ENCODE measurements at places on chromosomes 7 and 10.

DNA sequence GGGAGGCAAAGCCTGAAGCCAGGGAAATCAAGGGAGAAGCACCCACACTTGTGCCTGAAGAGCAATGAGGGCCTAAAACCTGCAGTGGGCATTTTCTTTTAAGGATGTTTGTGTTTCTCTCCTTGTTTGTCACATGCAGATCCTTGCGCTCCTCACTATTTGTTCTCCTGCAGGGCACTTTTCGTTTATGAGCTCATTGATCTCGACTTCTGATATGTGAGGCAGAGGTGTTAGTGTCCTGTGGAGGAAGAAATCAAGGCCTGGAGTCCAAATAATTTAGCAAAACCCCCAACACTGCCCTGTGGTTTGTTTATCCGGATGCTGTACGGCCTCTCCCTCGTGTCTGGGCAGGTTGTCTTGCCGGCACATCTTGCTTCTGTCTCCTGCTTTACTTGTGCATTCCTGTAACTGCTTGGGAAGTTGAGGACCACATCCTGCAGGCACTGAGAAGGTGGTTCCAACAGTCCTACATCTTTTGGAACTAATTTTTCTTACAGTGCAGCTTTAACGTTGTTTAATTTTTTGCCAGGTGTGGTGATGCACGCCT lies 13.7 kb downstream of the UBE3C start:
- no peak for DNase-seq

GRCh38 chr10:31129271-31129670 lies 97.6 kb upstream of the ZNF438 start:
- no peak for DNase-seq

DNA sequence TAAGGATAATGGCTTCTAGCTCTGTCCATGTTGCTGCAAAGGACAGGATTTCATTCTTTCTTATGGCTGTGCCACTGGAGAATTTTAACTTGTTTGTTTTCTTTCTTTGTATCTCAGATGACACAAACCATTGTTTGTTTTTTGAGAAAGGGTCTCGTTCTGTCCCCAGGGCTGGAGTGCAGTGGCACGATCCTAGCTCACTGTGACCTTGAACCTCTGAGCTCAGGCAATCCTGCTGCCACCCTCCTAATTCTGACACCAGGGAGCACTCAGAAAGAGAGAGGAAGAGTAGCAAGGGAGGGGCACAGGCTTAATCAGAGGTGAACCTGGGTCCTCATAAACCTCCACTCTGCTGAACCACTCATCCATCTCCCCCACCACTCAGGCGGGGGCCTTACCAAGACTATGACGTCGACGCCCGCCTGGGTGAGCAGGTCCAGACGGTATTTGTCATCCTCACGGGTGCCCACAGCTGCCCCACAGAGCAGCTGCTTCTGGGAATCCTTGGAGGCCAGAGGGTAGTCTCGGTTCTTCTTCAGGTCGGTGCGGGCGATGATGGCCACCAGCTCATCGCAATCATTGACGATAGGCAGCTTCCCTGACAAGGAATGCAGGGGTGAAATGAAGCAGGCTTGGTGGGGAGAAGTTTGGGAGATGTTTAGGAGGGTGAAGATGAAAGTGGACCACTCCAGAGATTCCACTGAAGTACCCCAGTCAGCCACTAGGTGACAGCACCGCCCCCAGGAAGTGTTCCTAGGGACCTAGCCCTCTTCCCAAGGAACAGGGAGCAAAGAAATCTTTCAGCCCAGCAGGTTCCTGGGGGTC lies 11.6 kb downstream of the IMPDH1 start:
- DNase-seq, result peak; percentile 90

GRCh38 chr10:11823989-11824346 lies 812 bp downstream of the PROSER2 start:
- no peak for DNase-seq

DNA sequence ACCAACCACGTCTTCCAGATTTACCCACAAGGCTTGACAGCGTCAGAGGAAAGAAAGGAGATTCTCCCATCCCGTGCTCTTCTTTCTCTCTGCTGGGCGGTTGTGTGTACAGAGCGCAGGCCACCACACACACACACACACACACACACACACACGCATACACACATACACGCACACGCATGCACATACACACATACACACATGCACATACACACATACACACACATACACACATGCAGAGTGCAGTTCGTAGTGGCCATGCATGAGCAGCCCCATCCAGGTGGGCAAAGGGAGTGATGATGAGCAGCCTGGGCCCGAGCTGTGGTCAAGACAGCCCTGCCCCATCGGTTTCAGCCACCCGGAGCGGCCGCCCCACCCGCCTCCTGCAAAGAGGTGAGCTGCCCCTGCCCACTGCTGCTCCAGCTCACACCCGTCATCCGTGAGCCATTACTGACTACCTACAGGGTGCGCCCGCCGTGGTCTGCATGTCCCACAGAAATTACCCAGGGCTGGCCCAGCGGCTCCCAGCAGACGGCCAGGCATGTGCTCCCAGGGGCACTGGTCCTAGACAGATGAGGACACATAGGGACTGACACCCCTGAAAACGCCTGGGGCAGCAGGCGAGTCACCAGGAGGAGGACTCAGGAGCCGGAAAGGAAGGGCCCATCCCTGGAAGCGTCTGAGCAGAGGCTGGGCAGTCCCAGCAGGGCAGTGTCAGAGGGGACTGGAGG lies 69.6 kb downstream of the ASB13 start:
- DNase-seq, result no peak

DNA sequence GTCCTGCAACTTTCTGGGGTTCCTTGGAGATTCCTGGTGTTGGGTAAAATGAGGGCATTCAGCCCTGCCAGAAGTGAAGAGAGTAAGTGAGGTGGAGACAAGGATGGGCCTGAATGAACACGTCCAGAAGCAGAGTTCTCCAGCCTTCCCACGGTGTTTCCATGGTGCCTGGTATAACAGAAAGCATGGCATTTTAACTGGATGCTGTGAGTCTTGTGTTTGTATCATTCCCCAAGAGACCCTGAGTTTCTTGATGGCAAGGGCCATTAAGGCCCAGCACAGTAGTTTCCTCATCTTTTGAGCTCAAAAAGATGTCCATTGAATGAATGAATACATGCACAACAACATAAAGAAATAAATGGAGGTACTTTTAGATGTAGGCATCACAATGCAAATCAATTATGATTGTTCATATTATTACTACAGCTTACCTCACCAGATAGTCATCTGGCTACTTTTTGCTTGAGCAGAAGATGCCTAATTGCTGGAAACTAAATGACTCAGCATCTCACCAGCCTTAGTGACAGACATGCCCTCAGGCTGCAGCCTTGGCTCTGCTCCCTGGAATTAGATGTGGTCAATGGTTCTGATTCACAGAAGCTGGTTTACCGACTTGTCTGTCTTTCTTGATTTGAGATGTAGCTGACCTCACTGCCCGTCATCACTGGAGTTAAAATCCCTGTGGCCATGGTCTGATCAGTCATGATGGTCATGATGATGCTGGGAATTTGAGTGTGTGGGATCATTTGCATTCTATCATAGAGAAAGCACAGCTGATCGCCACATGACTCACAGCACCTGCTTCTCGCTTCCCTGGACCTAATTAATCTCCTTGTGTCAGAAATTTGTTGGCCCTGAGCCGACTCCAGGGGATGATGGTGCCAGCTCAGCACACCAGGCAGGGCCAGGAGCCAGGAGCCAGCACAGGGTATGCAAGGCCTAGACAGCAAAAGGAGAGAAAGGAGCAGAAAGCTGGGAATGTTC lies 83.9 kb downstream of the CXCL12 start:
- DNase-seq, result peak; percentile 55

DNA sequence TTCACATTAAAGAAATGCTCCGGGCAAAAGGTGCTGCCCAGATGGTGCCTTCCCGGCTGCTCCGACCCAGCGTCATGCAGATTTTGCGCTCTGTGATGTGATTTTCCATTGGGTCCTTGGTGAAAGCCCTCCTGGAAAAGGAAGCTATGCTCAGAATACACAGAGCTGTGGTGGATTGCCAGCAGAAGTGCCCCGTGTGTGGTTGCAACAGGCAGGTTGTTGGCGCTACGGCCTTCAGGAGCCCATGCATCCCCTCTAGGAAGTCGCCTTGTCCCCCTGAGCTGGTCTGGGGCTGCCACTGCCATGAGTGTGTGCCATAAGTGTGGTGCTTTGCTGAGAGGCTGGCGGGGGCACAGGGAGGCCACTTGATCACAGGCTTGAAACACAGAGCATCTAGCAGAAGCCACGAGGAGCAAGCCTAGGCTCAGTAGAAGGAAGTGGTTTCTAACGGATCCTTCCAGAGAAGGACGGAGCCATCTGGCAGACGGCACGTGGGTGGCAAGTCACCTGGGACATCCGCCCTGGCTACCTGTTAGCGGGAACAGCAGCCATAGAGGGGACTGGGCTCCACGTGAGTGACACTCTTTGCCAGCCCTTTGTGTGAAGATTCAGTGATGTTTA lies 210.9 kb downstream of the CUX1 start:
- no peak for DNase-seq

DNA sequence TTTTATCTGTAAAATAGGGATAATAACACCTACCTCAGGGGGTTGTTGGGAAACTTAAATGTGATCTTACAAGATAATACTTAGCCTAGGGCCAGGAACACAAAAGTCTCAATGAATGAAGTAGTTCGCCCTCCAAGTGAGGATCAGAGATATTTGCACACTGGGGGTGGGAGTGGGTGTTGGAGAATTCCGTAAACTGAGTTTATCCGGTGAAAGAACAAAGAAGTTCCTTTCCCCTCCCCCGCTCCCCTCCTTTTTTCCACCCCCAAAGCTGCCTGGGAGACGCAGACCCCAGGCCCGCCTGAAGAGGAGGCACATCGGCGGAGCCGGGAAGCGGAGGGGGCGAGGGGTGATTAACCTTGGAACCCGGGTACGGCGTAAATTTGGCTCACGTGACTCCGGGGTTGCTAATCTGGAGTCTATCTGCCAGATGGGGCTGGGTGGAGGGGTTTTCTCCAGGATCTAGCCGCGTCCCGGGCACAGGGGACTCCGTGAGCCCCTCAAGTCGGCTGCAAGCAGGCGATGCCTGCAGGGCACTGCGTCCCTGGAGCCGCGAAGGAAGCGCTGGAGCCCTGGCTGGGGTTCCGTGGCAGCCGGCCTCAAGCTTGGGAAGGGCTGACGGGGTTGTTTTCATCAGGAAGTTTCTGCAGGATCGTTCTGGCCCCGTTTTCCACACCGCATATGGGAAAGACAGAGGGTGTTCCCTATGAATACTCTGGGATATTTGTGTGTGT lies 1.4 kb upstream of the PODXL start:
- peak; percentile 86 for DNase-seq

DNA sequence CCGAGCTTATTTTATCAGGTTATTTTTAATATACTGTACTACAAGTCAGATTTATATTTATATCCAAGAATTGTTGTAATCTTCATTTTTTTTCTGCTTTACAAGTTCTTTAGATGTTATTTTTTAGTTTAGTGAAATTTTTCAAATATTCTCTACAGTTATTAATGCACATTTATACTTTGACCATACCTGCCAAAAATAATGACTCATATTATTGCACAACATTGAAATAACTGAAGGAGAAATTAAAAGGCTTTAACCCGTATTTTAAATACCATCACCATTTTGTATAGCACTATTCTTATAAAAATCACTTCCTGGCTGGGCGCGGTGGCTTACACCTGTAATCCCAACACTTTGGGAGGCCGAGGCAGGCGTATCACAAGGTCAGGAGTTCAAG lies 278.5 kb downstream of the BICC1 start:
- DNase-seq, result no peak

DNA sequence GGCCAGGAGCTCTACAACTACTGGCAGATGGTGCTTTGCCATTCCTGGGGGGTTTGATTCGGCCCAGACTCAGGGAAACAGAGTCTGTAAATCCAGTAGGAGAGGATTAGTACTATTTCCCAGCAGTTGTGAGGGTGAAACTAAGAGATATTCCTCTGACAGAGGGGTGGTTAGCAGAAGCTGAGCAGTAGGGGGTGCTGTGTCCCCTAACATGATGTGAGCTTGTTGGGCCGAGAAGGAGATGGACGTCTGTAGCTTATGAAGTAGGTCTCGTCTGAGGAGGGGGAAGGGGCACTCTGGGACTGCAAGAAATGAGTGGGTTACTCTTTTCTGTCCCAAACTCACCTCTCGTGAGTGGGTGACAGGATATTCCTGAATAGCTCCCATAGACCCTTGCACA lies 179.2 kb upstream of the MBL2 start:
- no peak for DNase-seq

DNA sequence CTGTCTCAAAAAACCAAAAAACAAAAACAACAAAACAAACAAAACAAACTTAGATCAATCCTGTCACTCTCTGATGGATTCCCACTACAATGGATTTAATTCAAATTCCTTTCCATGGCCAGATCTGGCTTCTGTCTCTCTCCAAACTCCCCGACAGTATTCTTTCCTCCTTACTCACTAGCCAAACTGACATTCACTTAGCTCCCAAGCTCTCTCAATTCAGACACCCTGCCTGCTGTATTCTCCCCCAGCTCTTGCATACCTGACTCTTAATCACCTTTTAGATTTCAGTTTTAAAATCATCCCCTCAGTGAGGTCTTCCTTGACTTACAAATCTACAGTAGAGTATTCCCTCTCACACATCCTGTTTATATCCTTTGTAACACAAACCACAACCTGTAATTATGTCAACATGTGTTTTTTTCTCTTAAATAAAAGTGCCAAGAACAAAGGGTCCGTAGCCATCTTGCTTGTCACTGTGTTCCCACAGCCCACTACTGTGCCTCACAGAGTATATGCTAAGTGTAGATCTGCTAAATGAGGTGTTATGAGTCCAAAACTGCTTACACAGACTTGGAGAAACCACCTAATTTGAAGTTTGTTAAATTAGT lies 14.4 kb downstream of the HERPUD2 start:
- DNase-seq, result no peak

Data from SK-N-SH (cell line).